ENCODE measurements at places on chromosomes 13 and 19. TPM values are rescaled to one million over a fixed set of nuclear protein-coding genes. Genes with fewer than 3 reads are reported as not detected.

Gene TGFBR3L
- total RNA-seq: 0.84 TPM

Gene TNFSF9
- total RNA-seq: 1.2 TPM

DNA sequence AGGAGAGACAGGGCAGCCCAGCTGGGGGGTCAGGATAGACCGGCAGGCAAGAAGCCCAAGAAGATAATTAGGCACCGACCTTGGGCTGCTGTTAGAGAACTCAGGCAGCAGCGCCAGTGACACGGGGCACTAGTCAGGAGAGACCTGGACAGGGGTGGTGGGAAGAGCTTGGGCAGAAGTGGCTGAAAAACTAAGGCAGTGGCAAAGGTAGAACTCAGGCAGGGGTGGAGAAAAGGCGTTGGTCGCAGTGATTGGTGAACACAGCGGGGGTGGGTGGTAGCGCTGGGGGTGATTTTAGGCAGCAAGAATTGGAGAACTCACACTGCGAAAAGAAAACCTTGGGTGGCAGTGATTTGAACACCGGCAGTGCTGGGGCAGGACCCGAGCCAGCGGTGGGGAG, 4.3 kb downstream of the CCER2 start:
- no peaks in the 10 kb centered on the region for H3K4me1 ChIP-seq
- H3K36me3 ChIP-seq: peaks cover 8% of the 10 kb centered on the region
- no peak overlapping the region for H3K27ac ChIP-seq
- no peak for DNase-seq
- no peaks in the 10 kb centered on the region for H3K27me3 ChIP-seq

DNA sequence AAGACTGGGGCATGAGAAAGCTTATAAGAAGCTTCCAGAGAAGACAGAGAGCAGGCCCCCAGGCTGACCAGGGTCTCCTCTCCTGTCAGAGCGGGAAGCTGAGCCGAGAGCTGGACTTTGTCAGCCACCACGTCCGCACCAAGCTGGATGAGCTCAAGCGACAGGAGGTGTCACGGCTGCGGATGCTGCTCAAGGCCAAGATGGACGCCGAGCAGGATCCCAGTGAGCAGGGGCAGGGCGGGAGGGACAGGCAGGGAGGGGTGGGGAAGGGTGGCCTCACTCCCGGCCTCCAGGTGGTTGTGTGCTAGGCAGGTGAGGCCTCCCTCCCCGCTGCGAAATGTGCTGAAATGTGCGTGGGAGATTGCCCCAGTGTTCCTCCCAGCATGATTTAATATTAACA, 5.6 kb downstream of the NUCB1 start:
- H3K36me3 ChIP-seq: peaks cover 7% of the 10 kb centered on the region
- no peaks in the 10 kb centered on the region for H3K27me3 ChIP-seq
- H3K27ac ChIP-seq: no peak overlapping the region
- DNase-seq: no peak

Measured in aorta (tissue), 5 donors.